ENCODE measurements at places on chromosomes 12 and 14.

DNA sequence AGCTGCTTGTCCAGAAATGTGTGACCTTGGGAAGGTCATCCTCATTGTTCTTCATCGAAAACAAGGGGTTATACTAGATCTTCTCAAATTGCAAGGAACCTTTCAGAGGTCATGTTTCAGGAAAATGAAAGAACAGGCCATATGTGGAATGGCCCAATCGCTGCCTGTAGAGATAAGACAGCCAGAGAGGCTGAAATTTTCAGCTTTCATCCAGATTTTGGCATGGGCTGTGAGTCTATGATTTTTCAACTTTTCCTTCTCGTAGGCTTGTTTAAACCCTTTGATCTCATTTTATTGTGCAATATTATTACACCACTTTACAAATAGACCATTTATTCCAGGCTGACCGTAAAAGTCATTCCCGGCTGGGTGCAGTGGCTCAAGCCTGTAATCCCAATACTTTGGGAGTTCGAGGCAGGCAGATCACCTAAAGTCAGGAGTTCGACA, 17.1 kb upstream of the ATXN2 start:
- no peak for DNase-seq

- no peak for DNase-seq
These were observed 12.1 kb upstream of the KCNMB4 start for GRCh38 chr12:70353780-70354660.

DNA sequence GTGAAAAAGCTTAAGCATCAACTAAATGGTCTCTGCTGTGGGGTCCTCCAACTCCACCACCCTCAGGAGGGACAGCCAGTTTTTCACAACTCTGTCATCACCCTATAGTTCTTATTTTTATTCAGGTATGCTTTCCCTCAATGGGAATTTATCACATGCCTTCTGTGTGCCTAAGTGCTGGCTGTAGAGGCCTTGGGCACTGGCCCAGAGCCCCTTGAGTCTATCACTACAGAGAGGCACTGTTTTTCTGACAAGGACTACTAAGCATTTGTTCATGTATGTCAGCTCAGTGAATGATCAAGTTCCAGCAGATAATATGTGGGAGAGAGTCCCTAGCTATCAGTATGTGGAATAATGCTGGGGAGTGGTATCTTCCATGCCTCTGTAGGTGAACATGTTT, 463.9 kb downstream of the NPAS3 start:
- DNase-seq, result no peak

GRCh38 chr14:49992901-49993339, 100.0 kb downstream of the ARF6 start:
- no peak for DNase-seq

DNA sequence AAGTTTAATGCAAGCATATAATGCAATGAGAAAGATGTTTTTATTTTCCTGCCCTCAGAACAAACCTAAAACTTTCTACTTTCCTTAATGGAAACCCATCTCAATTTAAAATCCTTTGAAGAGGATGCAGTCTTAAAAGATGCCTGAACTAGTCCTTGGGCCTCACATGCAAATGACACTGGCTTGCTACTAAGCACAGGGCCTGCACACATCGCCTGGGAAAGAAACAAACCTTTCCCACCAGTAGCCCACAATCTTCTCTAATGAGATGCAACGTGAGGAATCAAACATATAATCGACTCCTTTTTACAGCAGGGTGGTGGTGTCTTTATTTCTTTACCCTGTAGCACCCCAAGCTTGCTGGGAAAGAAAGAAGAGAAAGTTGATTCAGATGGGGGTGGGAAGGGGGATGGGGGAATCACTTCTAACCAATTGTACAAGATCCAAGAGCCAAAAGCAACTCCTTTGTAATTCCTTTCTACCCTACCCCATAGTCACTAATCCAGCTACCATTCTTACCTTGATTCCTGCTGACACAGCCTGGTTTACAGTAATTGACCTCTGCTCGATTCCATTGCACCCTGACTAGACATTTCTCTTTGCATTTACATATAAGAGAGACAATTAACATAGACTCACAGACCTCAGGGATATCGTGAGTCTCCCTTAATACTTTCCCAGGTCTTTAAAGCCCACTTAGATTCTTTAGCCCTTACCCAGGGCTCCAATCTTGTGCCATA, 69.5 kb upstream of the FERMT2 start:
- DNase-seq, result no peak

DNA sequence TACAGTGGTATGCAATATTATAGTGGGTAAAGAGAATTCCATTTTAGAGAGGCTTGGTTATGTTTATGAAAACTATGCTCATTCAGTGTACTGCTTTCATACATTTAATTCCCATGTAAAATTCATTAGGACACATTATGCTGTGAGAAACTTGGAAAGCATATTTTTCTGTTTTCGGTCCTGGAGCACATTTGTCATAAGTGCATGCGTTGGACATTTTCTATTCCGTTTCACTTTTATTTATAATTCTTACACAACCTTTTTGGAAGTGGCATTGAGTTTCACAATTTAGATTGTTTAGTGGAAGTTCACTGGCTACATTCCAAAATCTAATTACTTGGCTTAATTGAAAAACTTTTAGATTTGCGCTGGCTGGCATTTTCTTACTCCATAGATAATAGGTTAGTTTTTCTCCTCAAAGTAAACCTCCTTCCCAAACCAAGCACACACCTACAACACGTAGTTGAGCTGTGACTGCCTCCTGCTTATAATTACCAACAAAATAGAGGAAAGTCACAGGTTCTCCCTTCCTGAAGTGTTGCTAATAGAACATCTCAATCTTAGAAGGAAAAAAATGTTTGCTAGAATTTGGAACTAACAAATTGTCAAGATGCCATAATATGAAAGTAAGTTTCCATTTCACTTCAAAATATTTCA, 938.5 kb downstream of the TRHDE start:
- DNase-seq, result no peak

GRCh38 chr12:65121049-65121955, at the start of gene WIF1:
TSS of gene WIF1 (minus strand) at chr12:65121305. CDS start at chr12:65121191, 114 bp downstream.
- peak; percentile 14 for DNase-seq

DNA sequence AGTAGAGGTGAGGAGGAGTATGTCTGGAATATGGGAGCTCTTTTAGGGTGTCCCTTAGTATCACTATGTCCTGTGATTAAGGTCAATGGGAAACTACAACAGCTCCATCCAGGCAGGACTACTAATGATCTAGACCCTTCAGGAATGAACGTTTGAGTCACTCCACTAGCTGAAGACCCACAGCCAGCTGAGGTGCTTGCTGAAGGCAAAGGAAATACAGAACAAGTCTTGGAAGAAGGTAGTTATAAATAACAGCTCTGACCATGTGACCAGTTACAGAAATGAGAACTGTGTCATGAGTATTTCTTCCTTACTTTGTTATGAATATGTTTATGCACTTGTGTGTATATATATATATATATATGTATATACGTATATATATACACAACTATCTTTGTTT, 40.5 kb upstream of the USP44 start:
- no peak for DNase-seq

DNA sequence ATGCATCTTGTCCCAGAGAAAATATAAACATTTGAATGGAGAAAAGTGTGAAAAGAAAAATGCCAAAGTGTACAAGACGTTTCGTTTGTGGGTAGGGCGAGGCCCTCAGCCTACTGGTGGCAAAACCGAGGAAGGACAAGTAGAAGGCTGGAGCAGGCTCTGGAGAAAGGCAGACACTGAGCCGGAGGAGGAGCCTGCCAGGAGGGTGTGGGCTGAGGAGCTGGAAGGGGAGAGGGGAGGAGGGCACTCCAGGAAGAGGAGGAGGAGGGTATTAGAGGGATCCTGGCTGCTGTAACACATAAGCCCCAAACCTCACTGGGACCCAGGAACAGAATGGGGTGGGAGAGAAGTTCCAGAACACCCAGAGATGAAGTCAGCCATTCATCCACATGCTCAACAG, 47.7 kb downstream of the CLMN start:
- no peak for DNase-seq

DNA sequence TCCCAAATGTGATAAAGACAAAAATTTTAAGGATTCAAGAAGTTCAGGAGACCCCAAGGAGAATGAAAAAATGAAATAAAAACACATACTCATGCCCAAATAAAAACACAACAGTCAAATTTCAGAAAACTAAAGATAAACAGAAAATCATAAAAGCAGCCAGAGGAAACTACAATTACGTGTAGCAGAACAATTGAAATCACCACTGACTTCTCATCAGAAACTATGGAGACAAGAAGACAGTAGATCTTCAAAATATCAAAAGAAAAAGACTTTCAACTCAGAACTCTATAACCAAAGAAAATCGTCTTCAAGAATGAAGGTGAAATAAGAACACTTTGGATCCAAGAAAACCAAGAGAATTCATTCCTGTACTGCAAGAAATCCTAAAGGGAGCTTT, 54.9 kb downstream of the DIO3 start:
- DNase-seq, result no peak

DNA sequence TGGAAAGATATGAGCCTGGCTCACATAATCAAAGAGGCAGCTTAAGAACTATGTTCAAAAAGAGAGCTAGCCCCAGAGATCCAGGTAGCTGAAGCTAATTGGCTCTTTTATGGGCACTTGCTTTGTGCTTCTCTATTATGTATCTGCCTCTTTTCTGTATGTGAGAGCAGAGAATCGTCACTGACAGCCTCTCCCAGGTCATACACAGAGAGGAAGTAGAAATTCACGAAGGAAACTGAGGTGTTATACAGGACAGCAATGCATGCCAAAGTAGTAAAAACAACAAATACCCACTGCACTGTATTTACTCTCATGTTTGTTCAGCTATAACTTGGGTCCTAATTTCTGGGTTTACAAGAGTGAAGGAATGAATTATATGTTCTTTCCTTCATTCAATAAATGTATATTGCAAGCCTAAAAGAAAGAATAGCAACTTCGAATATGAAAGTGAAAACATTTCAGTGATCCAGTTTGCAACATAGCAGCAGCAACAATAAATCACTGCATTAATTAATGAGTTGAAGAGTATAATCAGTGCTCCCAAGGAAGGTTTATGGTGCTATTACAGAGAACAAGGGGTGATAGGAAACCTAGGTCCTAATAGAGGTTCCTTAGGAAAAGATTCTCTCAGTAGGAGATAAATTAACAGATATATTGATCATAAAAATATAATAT, 47.1 kb upstream of the ATXN7L3B start:
- no peak for DNase-seq

DNA sequence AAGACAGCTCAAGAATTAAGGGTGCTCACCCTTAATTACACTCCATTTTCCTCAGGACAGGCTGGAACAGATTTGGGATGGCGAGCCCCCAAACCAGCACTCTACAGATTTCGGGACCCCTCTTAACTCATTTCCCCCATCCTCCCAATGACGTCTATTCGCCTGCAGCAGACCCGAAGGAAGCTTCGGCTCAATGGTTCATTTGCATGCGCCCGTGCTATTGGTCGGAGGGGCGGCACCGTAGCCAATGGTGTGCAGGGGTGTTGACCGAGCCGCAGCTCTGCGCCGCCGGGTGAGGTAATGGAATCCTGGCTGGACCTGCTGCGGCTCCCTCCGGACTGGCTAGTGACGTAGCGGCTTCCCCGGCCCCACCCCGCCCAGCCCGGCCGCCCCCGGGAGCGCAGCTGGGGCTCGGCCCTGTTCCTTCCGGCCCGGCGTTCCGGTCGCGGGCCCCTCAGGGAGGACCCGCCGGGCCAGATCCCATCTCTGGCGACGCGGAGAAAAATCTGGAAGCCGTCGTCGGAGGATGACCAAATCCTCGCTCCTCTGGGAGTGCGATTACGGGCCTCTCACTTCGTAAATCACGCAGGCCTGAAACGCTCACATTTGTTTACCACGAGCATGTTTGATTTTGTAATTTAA, 18.3 kb upstream of the NR4A1 start:
- peak; percentile 93 for DNase-seq

DNA sequence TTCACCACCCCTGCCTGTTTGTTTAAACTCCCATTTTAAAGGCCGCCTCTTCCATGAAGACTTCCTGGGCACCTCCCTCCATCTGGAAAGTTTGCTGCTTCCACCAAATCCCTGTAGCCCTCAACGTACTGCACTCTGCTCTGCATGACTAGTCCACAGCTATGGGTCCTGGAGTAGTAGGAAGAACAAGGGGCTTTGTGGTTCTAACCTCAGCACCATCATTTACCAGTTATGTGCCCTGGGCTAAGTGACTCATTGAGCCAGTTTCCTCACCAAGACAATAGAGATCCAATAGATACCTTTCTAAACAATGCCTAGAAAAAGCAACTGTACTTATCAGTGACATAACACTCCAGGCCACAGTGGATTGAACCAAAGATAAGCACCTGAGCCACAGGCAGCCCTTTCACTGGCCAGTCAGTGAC, 8.5 kb upstream of the LTBP2 start:
- no peak for DNase-seq

DNA sequence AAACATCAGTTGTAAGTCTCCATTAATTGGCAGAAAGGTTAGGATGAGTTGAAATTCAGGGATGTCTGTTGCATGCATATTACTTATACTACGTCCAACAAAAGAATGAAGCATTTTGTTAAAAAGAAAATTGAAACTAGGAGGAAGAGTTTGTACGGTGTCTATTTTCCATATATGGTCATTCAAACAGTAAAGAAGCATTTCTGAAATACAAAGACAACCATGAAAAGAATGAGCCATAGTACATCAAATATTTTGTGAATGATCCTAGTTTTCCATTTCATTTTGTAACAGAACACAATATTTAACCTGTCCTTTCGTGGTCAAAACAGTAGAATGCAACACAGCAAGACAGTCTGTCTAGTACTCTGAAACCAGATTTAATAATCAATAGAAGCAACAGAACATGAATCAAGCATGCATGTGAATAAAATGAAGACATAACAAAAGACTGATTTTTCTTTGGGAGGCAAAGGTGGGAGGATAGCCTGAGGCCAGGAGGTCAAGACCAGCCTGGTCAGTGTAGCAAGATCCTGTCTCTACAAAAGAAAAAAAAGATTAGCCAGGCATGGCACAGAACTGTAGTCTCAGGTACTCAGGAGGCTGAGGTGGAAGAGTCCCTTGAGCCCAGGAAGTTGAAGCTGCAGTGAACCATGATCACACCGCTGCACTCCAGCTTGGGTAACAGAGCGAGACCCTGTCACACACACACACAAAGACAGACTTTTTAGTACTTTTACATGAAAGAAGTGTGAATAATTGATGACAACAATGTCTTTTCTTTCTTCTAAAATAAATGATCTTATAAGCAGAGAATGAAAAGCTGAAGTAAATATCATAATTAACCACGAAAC, 156.0 kb downstream of the LRIG3 start:
- DNase-seq, result no peak

DNA sequence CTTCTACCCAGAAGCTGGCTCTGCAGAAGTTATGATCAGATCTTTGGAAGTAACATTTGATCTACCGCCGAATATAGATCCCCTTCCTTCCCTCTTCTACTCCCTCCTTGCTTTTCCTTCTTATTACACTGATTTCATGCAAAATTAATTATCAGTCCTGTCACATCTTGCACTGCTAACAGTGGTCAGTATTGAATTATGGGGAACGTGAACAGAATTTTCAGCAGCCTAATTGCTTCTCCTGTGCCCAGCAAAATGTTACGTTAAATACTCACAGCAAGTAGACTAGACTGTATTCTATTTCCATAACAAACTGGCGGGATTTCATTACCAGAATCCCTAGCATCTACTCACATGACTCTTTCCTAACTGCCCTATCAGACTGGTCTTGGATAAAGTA, 596.9 kb downstream of the DIO2 start:
- DNase-seq, result no peak

All from NCI-H2107 (cell line).